ENCODE measurements at places on chromosomes 12 and 14. TPM values are rescaled to one million over a fixed set of nuclear protein-coding genes. Genes with fewer than 3 reads are reported as not detected.

SNRNP35 gene
- 32.4 TPM for total RNA-seq

MSI1 gene
- not detected for total RNA-seq

FAM186B gene
- total RNA-seq, result not detected

GPRC5D gene
- not detected for total RNA-seq

CLEC14A gene
- not detected for total RNA-seq

OVCH1 gene
- not detected for total RNA-seq

TAS2R31 gene
- total RNA-seq, result 3.9 TPM

OTX2 gene
- total RNA-seq, result not detected

PLD4 gene
- 0.11 TPM for total RNA-seq

NT5DC3 gene
- 5.8 TPM for total RNA-seq

LUM gene
- total RNA-seq, result not detected

C12orf54 gene
- total RNA-seq, result not detected

FZD10 gene
- total RNA-seq, result not detected

IGF1 gene
- 0.75 TPM for total RNA-seq

KRT79 gene
- total RNA-seq, result not detected

GCH1 gene
- total RNA-seq, result 68.3 TPM

NDRG2 gene
- 5.6 TPM for total RNA-seq

APEX1 gene
- total RNA-seq, result 170 TPM

RPS6KA5 gene
- 50.5 TPM for total RNA-seq

AKAP3 gene
- 0.93 TPM for total RNA-seq

PPFIA2 gene
- total RNA-seq, result not detected

IL23A gene
- total RNA-seq, result 8.6 TPM

TEX52 gene
- 0.16 TPM for total RNA-seq

ZBTB1 gene
- 63.7 TPM for total RNA-seq

OR4K15 gene
- not detected for total RNA-seq

SIX6 gene
- not detected for total RNA-seq

RPL10L gene
- total RNA-seq, result not detected

NID2 gene
- total RNA-seq, result 0.82 TPM

PPP1R1A gene
- total RNA-seq, result not detected

CYP46A1 gene
- total RNA-seq, result 0.07 TPM

TAS2R7 gene
- not detected for total RNA-seq

MMP19 gene
- total RNA-seq, result not detected

TOMM20L gene
- not detected for total RNA-seq

HRK gene
- not detected for total RNA-seq

RD3L gene
- not detected for total RNA-seq

CPNE6 gene
- not detected for total RNA-seq

GLIPR1L1 gene
- not detected for total RNA-seq

MIPOL1 gene
- total RNA-seq, result not detected

CELA1 gene
- 0.16 TPM for total RNA-seq

KRT77 gene
- total RNA-seq, result not detected

SCNN1A gene
- total RNA-seq, result 0.32 TPM

CLEC6A gene
- not detected for total RNA-seq

GLS2 gene
- total RNA-seq, result 0.89 TPM

SLCO1B1 gene
- total RNA-seq, result not detected

KRT78 gene
- not detected for total RNA-seq

ENDOU gene
- not detected for total RNA-seq

Measured in T-helper 2 cell treated with Interferon-gamma antibody and Interleukin-4, amounts not matched to agents 100 ng/mL and 5 ng/mL, for 36 hours (primary cell).